ENCODE measurements at places on chromosomes 4 and X. TPM values are rescaled to one million over a fixed set of nuclear protein-coding genes. Genes with fewer than 3 reads are reported as not detected.

BTK gene
- 1.8 TPM for total RNA-seq

CYP2U1 gene
- 11.7 TPM for total RNA-seq

MAGEA11 gene
- not detected for total RNA-seq

ASB5 gene
- total RNA-seq, result not detected

DNA sequence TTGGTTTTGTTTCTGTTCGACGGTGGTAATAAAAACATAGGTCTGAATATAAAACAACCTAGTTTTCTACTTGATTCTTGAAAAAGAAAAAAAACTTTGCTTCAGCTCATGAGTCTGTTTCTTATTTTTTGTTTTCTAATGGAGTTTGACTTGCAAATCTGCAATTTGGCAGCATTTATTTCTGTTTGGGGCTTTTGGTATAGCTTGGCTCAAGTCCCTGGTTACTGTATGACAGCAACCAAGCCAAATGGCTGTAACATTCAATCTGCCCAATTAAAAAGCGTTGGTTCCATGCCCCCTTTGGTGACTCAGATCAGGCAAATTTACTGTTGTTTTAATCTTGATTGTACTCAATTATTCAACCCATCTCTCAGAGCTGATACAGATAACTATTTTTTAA lies 263.4 kb downstream of the GRIA3 start:
- DNase-seq, result no peak

DNA sequence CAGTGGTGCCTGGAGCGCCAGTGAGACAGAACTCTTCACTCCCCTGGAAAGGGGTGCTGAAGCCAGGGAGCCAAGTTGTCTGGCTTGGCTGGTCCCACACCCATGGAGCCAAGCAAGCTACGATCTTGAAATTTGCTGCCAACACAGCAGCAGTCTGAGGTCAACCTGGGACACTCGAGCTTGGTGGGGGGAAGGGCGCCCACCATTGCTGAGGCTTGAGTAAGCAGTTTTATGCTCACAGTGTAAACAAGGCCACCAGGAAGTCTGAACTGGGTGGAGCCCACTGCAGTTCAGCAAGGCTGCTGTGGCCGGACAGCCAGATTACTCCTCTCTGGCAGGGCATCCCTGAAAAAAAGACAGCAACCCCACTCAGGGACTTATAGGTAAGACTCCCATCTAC lies 149.5 kb downstream of the EDA2R start:
- no peak for DNase-seq

- no peak for DNase-seq
Observed at GRCh38 chr4:120837656-120838055, 84.9 kb downstream of the PRDM5 start.

- DNase-seq, result no peak
Observed at GRCh38 chr4:77001907-77002306, 52.4 kb downstream of the SEPTIN11 start.

- DNase-seq, result no peak
Observed at GRCh38 chr4:85151371-85151770, 184.9 kb upstream of the WDFY3 start.

DNA sequence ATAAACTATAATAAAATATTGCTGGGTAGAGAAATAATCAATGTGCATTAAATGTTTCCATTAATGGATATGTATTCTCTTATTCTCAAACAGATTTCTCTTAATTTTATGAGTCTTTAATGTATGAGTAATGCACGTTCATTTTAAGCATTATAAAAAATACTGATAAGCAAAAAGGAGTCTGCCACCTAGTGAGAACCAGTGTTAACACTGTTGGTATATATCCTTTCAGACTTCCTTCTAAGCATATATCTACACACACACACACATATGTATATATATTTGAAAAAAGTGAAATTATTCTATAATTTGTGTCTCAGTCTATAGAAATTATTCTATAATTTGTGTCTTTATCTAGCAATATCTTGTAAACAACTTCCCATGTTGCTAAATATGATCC lies 49.9 kb upstream of the MTMR1 start:
- DNase-seq, result no peak

DNA sequence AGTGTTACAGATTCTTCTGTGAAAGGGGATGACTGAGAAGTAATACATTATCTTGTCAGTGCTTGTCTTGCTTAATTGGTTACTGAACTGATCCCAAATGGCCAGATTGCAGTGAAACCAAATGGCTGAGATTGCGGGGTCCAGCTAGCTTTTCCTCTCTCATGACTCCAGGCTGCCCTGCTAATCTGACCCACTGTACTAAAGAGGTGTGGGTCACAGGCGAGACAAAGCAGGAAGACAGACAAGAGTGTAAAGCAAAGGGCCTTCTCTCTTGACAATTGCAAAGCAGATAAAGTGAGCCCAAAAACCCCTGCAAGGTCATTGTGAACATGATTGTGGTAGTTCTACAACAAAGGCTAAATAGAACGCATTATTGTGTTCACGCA lies 2.1 kb downstream of the TMEM150C start:
- DNase-seq, result no peak

Data from ovary (tissue), 10 donors.